ENCODE measurements at places on chromosomes 4 and X.

- DNase-seq, result no peak
Measured at GRCh38 chr4:107719207-107719921, 670 bp downstream of the PAPSS1 start.

DNA sequence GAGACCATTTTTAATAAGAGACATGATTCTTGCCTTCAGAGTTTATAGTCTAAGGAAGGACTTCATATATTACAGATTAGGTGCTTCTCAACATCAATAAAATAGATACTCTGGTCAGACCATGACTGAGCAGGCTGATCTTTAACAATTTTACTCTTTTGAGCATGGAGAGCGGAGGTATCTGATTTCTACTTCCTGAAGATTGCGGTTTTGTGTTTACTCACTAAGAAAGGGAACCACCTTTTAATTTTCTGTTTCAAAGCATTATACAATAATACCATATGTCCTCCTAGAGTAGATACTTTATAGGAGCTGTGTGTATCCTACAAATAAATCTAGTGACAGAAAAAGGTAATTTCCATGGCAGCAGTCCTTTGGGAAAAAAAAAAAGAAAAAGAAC lies 12.5 kb downstream of the MORC4 start:
- DNase-seq, result no peak

DNA sequence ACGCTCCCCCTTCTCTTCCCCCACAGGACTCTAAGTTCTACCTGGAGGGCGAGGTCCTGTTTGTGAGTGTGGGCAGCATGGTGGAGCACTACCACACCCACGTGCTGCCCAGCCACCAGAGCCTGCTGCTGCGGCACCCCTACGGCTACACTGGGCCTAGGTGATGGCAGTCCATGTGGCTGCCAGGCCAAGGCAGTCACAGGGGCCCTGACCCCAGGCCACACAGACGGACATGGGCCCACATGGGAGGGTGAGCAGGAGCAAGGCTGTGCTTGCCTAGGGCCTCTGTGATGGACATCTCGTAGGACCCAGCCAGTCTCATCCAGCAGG lies 10.0 kb upstream of the ADD1 start:
- no peak for DNase-seq

- DNase-seq, result no peak
Measured at GRCh38 chr4:97589481-97590196, 553.6 kb downstream of the STPG2 start.

GRCh38 chr4:167903291-167903721 lies 189.0 kb upstream of the ANXA10 start:
- DNase-seq, result no peak

DNA sequence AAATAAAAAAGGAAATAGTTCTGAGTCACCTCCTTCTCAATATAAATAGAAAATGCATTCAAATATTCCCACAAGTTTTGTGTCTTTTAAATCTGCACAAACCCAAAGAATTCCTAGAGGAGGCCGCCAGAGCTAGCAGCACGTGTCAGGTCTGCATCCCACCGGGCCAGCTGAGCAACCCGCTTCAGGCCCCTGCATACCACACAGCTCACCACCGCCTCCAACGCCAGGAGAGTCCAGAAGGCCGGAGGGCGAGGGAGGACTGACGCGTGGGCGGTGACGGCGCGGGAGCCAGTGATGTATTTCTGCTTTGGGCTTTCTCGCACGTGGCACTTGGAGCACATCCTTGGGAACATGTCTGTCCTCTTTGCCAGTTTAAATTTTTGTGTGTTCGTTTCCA lies 61.9 kb upstream of the CLDN34 start:
- no peak for DNase-seq

DNA sequence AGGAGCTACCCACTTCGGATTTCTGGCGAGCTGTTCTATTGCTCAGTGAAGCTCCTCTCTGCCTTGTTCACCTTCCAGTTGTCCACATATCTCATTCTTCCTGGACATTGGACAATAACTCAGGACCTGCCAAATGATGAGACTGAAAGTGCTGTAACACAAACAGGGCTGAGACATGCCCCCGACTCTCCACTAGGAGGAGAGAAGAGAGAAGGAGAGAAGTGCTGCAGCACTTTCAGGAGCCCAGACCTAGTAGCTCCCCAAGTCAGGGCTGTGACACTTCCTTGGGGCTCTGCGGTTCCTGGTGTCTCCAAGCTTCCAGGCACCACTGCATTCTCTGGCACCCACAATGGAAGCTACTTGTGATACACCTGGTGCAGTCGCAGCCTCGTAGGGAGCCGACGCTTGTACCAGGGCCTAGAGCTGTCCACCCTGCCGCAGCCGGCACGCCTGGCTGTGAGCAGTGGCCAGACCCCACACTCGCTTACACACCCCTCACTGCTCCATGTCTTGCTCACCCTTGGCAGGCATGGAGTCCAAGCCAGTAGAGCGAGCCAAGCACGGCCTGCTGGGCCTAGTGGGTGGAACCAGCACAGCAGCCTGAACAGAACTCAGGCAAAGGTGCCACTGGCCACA lies 234.9 kb downstream of the TECRL start:
- DNase-seq, result no peak

- DNase-seq, result no peak
Measured at GRCh38 chr4:168777277-168777965, 232.6 kb downstream of the CBR4 start.
